NCI-H748 treated with DMSO at 0.1 percent for 48 hours (cell line): ENCODE measurements at places on chromosomes 5 and 9.

- DNase-seq = no peak
Measured at GRCh38 chr9:23243523-23243922, 582.5 kb downstream of the ELAVL2 start.

- DNase-seq = no peak
Measured at GRCh38 chr5:152083231-152083630, 158.6 kb upstream of the GLRA1 start.

DNA sequence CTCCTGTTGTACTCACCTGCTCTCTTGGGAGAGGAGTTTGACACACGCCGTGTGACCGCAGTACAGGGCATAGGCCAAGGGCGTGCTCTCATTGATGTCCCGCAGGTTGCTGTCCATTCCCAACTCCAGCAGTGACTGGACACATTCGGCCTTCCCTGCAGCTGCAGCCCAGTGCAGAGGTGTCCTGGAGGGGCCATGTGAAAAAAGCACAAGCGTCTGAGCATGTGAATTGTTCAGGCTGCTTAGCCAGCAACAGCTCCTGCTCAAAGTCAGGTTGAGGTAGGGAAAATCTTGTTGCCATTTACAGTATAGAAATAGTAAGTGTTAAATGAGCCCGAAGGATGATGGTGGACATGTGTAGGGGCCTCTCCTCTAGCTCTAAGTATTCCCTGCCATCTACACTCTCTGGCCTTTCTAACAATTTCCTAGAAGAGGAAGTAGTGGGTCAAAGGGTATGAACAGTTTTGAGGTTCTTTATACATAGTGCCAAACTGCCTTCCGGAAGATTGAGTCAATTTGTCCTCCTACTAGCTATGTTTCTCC lies 116.5 kb downstream of the ANKRD55 start:
- DNase-seq = no peak

DNA sequence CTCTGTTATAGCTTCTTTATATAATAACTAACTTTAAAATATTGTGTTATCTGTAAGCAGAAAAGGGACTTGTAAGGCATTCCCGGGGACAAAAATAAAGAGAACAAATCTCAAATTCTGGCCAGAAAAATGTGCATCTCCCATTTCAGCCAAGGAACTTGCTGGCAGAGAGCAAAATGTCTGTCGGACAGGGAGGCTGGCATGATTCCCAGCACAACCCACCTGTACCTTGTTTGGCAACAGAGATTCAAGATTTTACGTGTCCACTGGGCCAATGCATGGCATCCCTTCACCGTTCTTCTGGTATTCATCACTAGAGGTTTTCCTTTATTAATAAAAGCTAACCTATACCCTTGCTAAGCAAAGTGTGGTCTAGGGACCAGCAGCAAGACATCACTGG lies 566.6 kb downstream of the PSAT1 start:
- DNase-seq = no peak

DNA sequence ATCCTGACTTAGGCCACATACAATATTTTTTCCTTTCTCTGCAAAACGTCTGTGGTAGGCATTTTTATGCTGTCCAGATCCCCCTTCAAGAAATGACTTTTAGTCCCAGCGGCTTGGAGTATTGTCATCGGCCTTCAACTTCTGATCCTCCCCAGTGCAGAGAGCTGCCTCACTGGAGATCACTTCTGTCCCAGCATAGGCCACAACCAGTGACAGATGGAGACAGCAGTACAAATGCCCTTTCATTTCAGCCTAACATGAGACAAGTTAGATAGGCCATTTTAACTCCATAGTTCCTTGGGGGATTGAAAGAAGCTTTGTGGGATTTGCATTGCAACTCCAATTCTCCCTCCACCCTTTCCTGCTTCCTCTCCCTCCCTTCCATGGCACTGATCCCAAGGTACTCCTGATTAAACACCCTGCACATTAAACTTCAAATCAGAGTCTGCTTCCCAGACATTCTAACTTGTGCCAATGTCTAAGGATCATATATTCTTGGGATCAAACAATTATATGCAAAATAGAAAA lies 3.2 kb upstream of the MAMDC2 start:
- no peak for DNase-seq

- DNase-seq = no peak
Measured at GRCh38 chr5:78640662-78641474, 7.7 kb downstream of the LHFPL2 start.

DNA sequence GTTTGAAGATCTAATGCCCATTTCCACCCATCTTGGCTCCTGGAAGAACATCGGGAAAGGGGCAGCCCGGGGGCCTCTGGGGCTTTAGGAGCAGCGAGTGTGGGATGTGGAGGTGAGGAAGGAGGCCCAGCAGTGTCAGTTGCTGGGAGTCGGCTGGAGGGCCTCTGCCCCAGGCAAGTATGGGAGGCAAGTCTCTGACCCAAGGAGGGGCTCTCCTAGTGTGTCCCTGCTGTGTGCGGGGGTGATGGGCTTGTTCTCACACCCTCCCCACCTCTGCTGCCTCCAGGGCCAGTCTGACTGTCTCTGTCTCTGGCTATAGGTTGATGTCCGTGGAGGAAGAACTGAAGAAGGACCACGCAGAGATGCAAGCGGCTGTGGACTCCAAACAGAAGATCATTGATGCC lies 129.7 kb downstream of the DAB2IP start:
- no peak for DNase-seq

DNA sequence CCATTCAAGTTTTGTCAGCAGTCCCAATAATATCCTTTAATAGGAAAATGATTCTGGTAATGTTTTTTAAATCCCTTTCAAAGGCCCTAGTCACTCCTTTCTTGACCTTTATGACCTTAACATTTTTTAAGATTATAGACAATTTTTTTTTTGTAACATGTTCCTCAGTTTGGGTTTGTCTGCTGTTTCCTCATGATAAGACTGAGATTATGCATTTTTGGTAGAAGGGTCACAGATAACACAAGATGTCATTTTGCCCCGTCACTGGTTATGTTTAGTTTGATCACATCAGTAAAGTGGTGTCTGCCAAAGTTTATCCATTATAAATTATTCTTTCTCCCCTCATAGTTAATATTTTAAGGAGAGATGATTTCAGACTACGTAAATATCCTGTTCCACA lies 16.0 kb upstream of the PTPDC1 start:
- no peak for DNase-seq

- DNase-seq = no peak
Measured at GRCh38 chr5:154840435-154841272, 9.7 kb downstream of the FAXDC2 start.

DNA sequence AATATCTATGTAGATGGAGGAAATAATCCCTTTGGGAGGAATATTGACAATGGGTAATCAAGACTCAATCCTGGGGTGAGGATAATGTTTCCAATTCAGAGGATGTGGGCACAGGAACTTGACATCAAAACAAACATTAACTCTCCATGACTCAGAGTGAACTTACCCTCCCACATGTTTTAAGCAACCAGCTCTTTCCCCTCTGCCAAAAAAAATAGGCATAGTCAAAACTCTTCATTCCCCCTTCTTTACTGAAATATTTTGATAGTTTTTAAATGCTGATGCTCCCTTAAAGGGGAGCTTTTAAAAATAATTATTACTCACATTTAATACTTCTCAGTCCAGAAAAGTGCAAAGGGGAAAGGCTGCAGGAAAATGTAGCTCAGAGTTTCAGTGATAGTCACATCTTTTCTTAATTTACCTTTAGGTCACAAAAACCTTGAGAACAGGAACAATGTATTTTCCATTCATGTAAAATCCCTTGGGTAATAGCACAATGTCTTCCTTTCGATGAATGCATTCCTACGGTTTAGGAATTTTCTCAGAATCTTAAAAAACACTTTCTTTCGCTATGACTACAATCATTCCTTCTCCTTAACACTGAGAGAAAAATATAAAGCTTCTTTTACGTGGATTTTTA lies 298.4 kb upstream of the GRAMD2B start:
- DNase-seq = no peak

DNA sequence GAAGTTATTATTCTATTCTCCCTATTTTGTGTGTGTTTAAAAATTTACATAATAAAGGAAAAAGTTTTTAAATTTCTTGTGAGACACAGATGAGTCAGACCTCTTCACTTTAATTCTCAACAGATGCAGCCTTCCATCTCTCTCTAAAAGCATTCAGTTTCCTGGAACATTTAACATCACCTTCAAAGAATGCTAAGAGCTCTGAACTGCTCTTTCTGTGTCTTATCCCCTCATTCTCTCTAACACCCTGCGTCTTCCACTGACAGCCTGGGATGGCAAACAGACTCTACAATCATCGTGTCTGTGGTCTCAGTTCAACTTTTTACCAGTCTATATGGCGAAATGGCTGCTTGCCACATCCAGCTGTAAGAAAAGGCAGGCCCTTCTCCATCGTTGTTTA lies 173.0 kb downstream of the HINT1 start:
- DNase-seq = no peak

- no peak for DNase-seq
Measured at GRCh38 chr9:98101868-98102273, 17.2 kb downstream of the TRIM14 start.

- DNase-seq = no peak
Measured at GRCh38 chr9:133843751-133844397, 105.7 kb upstream of the SARDH start.

- no peak for DNase-seq
Measured at GRCh38 chr9:135076876-135077430, 10.5 kb upstream of the OLFM1 start.

GRCh38 chr5:173968154-173968797 lies 20.7 kb upstream of the C5orf47 start:
- no peak for DNase-seq

- no peak for DNase-seq
Measured at GRCh38 chr9:93207860-93208734, 24.2 kb downstream of the WNK2 start.

- DNase-seq = no peak
Measured at GRCh38 chr9:114400219-114400618, 12.4 kb upstream of the AKNA start.

GRCh38 chr9:97623946-97624345 lies 9.2 kb downstream of the TSTD2 start:
- no peak for DNase-seq

GRCh38 chr5:71969460-71969859 lies 137.8 kb upstream of the MAP1B start:
- DNase-seq = no peak

GRCh38 chr9:87149799-87150198 lies 202.5 kb upstream of the GAS1 start:
- no peak for DNase-seq
